ENCODE measurements at places on chromosomes 6 and 20.
A peak's percentile ranks its signal among the peaks of the same experiment; 100 is the strongest.

GRCh38 chr6:45514454-45515230, 136.9 kb upstream of the SUPT3H start:
- DNase-seq, result no peak

- no peak for DNase-seq
Observed at GRCh38 chr6:108665495-108666196, 104.9 kb downstream of the FOXO3 start.

- DNase-seq, result no peak
Observed at GRCh38 chr20:17928211-17928611, 40.4 kb downstream of the SNX5 start.

DNA sequence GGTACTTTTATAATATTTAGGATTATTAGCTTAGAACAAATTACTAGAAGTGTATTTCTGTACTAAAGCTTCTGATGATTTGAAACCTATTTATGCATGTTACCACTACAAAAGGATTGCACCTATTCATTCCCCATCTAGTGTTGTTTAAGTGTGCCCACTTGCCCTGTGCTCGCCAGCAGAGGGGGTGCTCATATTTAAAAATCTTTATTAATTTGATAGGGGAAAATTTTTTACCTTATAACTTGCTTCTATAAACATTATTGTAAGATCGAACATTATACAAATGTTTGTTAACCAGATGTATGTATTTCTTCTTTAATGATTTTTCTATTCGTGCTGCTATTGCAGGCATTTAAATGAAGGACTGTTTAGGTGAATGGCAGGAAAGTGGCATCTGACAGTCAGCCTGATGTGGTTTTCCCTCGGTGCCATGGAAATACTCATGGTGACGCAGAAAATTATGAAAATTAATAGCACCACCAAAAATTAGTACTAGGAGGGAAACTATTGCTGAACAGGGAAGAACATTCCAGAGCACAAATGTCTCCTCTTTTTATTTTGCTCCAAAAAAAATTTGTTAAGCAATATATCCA, 44.1 kb upstream of the FNDC1 start:
- no peak for DNase-seq

GRCh38 chr6:67722861-67723261, 912.2 kb upstream of the ADGRB3 start:
- no peak for DNase-seq

GRCh38 chr6:161137320-161137719, 136.5 kb downstream of the AGPAT4 start:
- DNase-seq, result peak; percentile 47

DNA sequence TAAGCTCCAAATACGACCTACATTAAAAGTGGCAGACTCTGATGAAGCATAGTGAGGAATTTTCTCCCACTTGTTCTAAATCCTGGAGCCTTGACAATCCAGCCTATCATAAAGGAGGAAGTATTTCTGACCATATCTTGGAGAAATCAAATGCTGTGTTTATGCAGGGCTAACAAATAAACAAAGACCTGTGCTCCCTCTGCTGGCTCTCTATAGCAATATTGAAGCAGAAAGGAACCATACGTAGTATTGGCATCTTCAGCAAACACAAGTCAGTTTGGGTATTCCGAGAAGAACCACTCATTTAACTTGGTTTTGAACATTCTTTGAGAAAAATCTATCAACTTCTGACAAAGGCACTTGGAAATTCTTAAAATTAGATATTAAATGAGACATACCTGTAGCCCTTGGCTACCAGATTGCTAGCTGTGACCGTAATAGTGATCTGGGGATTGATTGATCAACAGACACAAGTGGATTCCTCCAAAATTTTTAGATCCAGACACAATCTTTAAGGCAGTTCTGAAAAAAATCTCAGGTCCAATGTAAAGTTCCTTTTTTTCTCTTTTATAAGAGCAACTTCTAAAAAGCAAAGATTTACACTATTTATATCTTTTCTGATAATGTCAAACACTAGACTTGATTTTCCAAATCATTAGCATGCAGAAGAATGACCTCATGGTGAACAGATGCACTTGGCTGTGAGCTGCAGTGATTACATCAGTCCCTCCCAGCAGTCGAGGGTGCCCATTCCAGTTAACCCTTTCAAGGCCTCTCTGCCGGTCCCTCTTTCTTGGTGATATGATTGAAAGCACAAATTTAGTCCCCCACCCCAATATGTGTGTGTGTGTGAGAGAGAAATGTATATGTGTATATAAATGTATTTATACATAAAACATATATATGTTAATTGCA, 40.2 kb downstream of the INSM1 start:
- DNase-seq, result no peak

- no peak for DNase-seq
Observed at GRCh38 chr20:8583566-8584043, 451.5 kb downstream of the PLCB1 start.

DNA sequence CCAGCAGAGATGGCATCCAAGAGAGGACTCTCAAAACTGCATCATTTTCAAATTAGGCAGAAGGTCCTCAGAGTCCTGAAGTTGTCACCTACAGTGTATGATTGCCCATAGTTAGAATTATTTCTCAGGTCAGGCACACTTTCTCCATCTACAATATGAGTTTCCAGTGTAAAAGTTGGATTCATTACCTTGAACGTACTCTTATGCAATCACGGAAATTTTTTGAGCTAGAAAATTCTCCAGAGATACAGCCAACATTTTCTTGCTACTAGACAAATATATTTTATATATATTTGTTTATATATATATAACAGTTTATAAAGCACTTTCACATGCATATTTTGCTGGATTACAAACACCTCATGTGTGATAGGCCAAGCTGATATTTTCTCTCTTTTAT, 29.4 kb upstream of the SERPINB1 start:
- DNase-seq, result no peak

DNA sequence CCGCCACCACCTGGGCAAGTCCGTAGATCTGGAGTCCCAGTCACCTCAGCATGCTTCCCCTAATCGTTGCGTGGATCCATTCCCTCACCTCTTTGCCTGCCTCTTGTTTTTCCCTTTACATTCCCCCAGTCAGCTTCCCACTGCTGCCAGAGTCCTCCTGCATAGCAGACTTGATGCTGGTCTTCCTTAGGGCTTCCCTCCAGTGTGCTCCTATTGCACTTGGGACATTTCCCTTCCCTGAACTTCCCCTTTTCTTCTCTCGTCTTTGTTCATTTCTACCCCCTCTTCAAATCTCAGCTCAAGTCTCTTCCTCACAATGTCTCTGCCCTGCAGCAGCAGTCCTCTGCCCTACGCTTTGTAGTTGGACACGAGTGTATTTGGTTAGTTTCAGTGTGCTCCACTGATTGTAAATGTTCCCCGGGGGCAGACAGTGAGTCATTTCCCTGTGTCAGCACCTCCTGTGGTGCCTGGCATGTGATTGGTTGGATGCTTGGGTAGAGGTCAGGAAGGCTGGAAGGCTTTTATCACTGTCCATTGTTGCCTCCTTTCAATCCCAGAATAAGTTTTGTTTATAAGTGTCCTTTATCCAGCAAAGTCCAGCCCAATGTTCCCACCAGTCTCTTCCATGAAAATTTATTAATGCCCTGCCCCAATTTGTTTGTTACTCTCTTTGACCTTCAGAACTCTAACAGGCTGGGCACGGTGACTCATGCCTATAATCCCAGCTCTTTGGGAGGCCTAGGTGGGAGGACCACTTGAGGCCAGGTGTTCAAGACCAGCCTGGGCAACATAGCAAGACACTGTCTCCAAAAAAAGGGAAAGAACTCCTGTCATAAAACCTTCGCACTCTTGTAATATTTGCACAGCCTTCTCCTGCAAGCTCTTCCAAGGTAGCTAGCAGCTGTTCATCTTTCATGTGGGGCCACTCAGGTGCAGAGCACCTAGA, 38.3 kb downstream of the FAM120B start:
- DNase-seq, result no peak

GRCh38 chr20:63009045-63009961, 2.5 kb upstream of the BHLHE23 start:
- no peak for DNase-seq

DNA sequence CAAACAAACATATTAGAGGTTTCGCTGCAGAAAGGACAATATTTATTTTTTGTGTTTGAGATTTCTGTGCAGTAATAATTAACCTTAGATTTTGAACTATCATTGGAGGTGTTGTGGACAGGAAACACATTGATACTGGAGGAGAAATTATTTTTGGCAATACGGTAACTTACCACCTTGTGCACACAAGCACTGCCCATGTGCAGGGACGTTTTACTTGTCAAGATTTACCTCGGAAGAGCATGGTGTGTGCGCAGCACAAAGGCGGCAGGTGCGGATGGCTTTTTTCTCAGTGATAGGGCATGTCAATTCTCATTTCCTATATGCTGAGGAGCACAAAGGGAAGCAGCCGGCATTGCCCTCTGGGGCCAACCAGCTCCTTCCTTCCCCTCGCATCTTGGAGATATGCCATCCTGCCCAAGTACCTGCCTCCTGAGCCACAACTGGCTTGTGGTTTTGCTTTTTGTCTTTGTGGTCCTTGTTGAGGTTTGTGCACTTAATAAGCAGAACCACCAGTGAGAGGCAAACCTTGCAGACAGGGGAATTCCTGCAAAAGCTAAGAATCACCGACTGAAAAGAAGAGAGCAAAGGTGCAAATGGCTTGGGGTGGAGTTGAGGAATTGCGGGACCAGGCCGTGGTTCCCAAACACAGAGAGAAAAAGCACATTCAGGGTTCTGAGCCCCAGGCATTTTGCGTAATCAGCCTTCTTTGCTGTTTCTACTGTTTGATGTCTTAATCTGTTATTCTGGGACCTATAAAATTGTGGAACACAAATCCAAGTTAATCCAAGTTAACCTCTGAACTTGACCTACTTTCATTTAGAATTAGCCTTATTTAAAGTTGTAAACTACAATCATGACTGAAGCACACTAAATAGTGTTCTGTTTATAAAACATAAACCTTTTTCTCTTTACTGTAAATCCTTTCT, 21.9 kb downstream of the SAMD5 start:
- no peak for DNase-seq

- DNase-seq, result no peak
Observed at GRCh38 chr6:1316489-1316971, 4.6 kb downstream of the FOXQ1 start.

DNA sequence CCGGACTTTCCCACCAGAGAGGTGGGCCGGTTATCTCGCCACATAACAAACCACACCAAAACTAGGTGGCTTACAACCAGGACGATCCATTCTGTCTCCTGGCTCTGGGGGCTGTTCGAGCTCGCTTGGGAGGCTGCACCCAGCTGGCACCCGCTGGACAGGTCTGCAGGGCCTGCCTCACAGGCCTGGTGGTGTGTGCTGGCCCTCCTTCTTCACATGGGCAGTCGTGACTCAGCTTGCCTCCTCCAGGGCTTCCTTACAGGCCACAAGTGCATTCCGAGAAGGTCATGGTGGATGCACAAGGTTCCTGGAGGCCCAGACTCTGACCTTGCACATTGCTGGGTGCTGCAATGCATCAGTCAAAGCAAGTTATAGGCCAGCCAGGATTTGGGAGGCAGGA, 34.2 kb downstream of the FOXF2 start:
- DNase-seq, result no peak

- DNase-seq, result no peak
Observed at GRCh38 chr6:158011980-158012566, 30.4 kb downstream of the SYNJ2 start.

- DNase-seq, result no peak
Observed at GRCh38 chr20:10167040-10167439, 51.6 kb upstream of the SNAP25 start.

GRCh38 chr20:43971267-43971666, 56.6 kb downstream of the TOX2 start:
- DNase-seq, result no peak

DNA sequence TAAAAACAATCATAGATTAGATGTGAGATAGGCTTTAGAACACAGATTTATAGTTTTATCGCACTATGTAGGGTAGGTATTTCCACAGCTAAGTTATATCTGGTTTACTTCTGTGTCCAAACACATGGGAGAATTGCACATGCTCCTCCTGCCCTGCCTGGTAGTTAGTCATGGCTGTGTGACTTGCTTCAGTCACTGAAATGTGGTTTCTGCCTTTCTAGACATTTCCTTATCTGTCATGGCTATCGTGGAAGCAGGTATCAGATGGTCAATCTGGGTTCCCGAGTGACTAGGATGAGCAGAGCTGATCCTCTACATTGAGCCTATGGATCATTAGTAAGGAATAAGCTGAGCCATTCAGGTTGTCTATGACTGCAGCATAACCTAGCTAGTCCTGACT, 117.8 kb upstream of the GMDS start:
- DNase-seq, result peak; percentile 4

GRCh38 chr20:60063048-60063451, 104.8 kb downstream of the CDH26 start:
- DNase-seq, result no peak

DNA sequence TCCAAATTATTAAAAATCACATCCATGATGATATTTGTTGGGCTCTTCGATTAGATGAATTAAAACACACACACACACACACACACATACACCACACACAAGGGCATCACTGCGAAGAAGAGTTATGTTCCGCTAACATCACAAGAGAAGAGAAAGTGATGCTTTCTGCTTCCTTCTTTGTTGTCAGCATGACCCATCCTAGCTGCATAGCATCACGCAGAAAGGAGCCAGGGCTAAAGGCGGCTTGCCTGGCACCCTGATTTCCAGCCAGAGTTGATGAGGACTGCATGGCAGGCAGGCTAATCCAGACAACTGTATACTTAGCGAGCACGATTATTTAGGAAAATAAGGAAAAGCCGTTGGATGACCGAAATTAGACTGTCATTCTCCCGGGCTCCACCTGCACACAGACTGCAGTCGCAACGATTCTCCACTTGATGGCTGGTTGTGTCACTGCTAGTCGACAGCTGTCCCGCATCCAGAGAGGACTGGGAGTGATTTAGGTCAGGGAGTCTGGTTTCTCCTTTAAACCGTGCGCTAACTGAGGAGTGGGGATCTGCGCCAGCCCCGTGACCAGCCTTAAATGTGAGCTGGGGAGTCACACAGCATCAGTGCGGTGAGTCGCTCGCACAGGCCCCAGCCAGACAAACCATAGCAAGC, 70.6 kb upstream of the SOX4 start:
- no peak for DNase-seq

GRCh38 chr6:27582928-27583725, 110.2 kb upstream of the ZNF184 start:
- DNase-seq, result no peak

- no peak for DNase-seq
Observed at GRCh38 chr20:21505810-21506530, 7.9 kb downstream of the NKX2-2 start.

DNA sequence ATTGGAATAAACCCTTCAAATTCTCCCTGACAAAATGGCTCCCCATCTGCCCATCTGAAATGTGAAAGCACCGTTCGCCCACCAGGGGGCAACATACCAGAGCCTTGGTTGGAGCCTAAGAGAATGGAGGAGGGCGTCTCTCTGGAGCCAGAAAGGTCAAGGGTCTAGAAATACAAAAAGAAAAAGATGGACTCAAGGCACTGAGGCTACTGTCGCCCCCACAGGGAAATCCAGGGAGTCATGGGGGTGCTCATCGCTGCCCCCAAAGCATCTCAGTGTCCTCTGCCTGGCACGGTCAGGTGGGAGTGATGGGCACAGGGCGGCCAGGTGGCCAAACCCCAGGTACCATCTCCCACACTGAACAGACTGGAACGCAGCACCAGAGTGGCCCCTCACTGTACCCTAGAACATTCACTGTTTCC, 136.3 kb downstream of the ZMYND8 start:
- no peak for DNase-seq

GRCh38 chr20:53149148-53149889, 177.2 kb downstream of the TSHZ2 start:
- DNase-seq, result no peak

All from esophagus muscularis mucosa (tissue), 4 donors.